Activated naive CD8-positive, alpha-beta T cell treated with anti-CD3 and anti-CD28 coated beads, Interleukin-2, amount 50 U/mL, for 16 hours (primary cell): ENCODE measurements at places on chromosomes 2 and 18.

DNA sequence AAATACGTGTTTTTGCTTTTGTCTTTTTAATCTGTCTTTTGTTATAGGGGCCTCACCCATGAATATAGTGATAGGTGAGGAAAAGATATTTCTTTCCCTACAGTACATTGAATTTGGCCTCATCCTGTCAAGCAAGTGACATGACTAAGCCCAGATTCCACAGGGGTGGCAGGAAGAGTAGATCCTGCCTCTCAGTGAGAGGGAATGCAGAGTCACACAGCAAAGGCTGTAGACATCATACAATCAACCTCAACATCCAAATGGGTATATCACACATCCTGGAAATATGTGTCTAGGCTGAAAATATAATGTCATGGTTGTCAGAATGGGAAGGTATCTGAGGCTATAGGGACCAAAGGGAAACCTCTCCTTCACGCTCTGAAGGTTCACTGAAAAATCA lies 269.6 kb downstream of the CDH20 start:
- DNase-seq, result no peak

DNA sequence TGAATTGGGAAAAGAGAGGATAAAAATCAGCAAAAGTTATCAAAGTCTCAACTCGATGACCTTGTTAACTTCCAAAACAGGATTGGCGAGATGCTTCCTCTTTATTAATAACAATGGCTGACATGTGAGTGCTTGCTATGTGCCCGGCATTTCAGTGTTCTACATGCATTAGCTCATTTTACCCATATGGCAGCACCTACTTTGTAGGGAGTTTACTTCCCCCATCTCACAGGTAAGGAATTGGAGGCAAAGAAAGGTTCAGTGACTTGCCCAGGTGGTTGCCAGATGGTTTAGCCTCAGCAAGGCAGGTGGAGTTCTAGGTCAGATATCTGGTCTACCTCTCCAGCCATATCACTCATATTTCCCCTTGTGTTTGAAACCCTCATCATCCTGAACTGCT lies 12.4 kb downstream of the TFCP2L1 start:
- no peak for DNase-seq

GRCh38 chr2:152426801-152427200 lies 91.8 kb downstream of the FMNL2 start:
- DNase-seq, result no peak

- DNase-seq, result no peak
These were observed 30.9 kb downstream of the METTL21A start for GRCh38 chr2:207594264-207594663.

GRCh38 chr2:3257826-3258225 lies 119.8 kb downstream of the EIPR1 start:
- DNase-seq, result no peak

- no peak for DNase-seq
These were observed at the start of gene TPO for GRCh38 chr2:1413156-1413710. Gene TPO, plus strand, starts transcription at chr2:1413463. Its CDS starts 946 bp downstream, at chr2:1414409.

DNA sequence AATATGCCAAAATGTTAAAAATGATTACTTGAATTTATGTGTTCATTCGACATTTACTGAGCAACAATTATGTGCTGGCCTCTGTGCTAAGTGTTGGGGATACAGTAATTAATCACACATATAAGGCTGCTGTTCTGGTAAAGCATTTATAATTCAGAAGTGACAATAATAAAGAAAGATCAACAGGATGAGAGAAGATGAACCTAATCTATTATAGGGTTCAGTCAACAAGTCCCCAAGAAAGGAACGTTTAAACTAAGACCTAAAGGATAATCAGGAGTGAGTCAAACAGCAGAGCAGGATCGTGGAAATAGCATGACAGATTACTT lies 60.1 kb upstream of the COX7A2L start:
- DNase-seq, result no peak

- DNase-seq, result no peak
These were observed 1.1 kb upstream of the TET3 start for GRCh38 chr2:73983322-73984202.

GRCh38 chr18:36365836-36366775 lies 68.6 kb downstream of the FHOD3 start:
- DNase-seq, result no peak

DNA sequence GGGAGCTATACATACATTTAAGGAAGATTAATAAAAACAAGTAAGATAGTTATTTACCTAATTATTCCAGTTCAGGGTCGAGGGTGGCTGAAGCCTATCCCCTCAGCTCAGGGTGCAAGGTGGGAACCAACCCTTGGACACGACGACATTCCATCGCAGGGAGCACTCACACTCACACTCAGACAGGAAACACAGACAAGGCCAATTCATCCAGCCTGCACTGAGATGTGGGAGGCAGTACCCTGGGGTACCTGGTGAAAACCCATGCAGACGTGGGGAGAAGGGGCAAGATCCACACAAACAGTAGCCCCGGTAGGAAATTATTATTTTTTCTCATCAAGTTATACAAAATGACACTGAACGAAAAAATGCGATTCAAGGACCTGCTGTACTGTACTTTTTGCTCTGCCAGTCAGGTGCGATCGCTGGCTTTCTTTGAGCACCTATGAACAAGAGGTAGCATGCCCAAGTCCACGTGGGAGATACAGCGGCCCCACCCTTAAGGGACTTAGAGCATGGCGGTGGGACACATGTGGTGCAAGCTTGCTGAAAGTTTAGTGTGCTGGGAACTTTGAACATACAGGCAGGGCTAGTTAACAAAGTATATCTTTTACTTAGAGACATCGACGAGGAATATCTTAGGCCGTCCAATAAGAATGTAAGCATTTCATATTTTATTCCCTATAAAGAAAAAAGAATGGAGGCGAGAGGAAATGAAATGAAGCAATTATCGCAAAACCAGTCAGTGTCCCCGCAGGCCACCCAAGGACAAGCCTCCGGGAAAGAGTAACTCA lies 624 bp downstream of the METTL8 start:
- no peak for DNase-seq

DNA sequence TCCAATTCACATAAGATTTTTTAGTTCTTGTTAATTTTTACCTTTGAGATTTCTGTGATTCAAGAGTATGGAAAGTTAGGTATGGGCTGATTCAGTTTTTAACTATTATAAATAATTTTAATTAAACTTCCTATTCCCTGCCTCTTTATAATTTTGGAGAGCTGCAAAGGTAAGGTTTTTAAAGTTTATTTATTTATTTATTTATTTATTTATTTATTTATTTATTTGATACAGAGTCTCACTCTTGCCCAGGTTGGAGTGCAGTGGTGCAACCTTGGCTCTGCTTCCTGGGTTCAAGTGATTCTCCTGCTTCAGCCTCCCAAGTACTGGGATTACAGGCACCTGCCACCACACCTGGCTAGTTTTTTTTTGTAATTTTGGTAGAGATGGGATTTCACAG lies 215.5 kb upstream of the FIGN start:
- no peak for DNase-seq

DNA sequence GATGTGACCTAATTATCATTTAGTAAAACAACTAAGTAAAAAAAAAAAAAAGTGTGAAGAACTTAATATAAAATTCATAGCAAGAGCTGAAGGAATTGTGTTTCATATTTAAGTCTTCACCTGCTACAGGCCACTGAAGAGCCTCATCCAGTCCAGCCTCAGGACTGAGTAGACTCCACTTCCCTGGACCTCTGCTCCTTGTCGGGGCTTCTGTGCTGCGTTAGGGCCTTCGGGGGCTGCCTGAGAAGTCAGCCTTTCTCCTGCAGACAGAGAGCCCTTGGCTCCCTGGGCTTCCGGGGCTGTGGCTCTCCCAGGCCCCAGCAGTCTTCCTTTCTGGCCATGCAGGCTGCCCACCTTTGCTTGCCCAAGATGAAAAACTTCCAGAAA lies 95.5 kb downstream of the MTCL1 start:
- no peak for DNase-seq

GRCh38 chr2:166637051-166637450 lies 143.0 kb upstream of the SCN7A start:
- DNase-seq, result no peak

DNA sequence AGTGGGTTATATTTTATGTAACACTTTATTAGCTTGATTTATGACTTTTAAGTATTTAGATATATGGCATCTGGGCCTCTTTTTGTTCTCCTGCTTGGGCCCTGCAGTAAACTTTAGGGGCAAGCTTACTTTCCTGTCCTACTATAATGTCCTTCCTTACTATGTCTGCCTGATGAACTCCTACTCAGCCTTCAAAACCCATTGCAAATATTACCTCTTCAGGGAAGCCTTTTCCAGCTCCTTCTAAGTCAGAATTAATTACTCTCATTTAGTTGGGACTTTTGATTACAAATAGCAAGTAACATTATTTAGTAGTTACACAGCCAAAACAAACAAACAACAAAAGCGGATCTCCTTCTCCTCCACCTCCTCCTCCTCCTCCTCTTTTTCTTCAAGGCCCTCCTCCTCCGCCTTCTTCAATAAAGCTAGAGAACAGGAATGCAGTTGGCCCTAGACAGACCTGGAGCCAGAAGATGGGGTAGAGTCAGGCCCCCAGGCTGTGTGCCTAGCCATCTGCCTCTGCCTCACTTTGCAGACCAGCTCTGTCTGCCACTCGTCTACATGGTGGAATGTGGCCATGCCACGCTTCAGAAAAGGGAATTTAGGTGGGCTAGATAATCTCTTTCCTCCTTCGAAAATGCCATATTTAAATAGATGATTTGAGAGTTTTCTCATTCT lies 301.2 kb downstream of the SP3 start:
- no peak for DNase-seq

- no peak for DNase-seq
These were observed 200.4 kb downstream of the MEMO1 start for GRCh38 chr2:31810200-31810917.

- DNase-seq, result no peak
These were observed 354.8 kb upstream of the MEIS1 start for GRCh38 chr2:66080127-66080526.

DNA sequence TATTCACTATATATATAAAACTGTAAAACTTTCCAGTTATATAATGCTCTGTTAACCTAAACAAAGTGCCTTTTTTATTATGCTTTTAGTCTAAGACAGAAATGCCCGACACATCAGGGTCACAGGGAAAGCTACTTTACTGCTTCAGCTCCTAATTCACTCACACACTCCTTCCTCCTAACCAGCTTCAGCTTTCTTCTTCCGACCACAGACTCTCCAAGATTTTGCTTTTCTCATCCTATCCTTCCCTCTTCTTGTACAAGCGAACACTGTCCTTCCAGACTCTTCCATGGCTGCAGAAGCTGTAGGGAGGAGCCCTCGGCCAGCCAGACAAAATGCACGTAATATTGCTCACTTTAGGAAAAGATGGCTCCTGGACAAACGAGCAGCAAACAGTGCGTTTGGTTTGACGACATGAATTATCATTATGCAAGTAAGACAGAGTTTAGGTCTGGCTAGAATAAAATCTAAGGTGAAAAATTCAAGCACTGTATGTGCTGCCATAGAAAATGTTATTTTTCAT lies 47.5 kb upstream of the HNRNPA3 start:
- no peak for DNase-seq

DNA sequence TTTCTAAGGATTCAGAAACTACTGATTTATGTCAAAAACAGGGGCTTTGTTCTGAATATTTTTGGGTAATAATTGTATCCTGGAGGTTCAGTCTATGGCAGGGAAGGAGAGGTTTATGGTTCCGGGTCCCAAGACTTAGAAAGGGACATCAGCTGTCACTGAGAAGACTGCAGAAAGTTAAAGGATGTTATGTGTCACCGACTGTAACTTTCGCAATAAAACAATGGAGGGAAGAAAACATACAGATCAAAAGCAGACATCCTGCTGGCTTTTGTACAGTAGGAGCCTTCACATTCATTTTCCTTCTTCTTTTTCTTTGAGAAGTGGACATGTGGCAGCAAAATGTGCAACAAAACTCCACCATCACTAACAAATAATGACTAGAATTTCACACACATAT lies 900.7 kb upstream of the SOX11 start:
- DNase-seq, result no peak

- no peak for DNase-seq
These were observed 222.6 kb upstream of the ST6GAL2 start for GRCh38 chr2:107108556-107108955.

DNA sequence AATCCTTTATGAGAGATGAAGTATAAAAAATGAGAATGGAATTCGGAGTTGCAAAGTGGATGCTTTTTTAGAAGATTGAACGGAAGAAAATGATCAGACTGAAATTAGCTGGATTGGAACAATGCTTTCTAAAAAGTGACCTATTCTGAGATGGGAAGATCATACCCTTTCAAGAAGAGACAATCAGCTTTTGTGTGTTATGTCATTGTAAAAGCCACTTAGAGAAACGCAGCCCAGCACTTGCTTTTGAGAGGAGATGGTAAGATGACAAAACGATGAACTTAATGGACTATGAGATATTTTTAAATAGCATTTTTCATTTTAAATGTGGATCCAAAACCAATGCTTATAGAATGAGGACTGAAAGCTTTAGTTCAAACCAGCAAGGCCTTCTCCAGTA lies 871.4 kb upstream of the KLHL29 start:
- no peak for DNase-seq

DNA sequence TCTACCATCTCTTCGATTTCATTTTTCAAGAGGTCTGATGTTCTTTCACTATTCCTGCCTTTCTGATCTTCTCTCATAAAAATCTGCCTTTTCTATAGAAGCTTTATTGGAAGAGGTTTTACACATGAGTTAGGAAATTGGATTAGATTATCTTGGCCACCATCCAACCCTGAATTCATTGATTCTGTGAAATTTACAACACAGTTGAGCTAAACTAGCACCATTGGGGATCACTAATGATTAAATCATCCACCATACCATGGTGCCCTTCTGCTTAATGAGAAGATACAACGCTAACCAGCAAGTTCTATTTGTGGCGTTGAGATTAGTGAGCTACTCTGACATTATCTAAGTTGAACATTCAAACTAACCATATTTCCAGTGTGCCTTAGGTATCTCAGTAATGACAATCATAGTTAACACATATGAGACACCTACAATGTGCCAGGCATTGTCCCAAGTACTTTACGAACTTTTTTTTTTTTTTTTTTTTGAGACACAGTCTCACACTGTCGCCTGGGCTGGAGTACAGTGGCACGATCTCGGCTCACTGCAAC lies 17.3 kb upstream of the LBH start:
- no peak for DNase-seq

DNA sequence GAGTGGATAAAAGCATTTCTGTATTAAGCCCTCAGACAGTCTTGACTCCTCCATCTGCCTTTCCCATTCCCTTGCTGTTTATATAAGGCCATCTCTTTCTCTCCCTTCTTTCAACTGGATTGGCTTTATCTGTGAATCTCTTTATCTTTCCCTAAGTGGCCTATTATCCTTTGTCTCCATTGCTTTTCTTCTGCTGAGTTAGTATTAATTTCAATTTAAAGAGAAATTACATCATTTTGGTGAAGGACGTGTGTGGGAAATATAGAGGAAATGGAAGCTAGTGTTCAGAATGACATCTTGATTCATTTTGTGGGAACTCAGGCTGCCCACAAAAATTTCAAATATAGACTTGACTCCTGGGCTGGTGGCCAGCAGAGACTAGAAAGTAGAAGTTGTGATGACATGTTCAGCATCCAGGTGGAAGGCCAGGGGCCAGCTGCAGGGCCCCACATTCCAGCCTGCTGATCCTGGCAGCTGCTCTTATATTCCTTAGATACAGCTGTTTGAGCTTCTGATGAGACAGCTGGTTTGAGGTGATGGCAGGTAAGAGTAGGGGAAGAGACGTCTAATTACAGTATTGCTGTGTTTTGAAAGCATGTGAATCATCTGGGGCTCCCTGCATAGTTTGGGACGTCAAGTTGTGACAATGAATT lies 52.3 kb downstream of the DIS3L2 start:
- DNase-seq, result no peak
